Smooth muscle cell of bladder (primary cell): ENCODE measurements at places on chromosomes 2 and 18. TPM values are rescaled to one million over a fixed set of nuclear protein-coding genes. Genes with fewer than 3 reads are reported as not detected.

The KCNJ3 gene
- total RNA-seq = not detected in 2 replicates

The AQP12A gene
- total RNA-seq = not detected in 2 replicates

The SNORC gene
- 0.57 and 0.92 TPM in 2 replicates for total RNA-seq

The ANKMY1 gene
- 4.8 and 5.8 TPM in 2 replicates for total RNA-seq

The CHN1 gene
- total RNA-seq = 10.3 and 12.8 TPM in 2 replicates

The RND3 gene
- total RNA-seq = 606 and 918 TPM in 2 replicates

The NPHP1 gene
- total RNA-seq = 4.7 and 6.9 TPM in 2 replicates
